ENCODE measurements at places on chromosomes 5 and 9. TPM values are rescaled to one million over a fixed set of nuclear protein-coding genes. Genes with fewer than 3 reads are reported as not detected.

DNA sequence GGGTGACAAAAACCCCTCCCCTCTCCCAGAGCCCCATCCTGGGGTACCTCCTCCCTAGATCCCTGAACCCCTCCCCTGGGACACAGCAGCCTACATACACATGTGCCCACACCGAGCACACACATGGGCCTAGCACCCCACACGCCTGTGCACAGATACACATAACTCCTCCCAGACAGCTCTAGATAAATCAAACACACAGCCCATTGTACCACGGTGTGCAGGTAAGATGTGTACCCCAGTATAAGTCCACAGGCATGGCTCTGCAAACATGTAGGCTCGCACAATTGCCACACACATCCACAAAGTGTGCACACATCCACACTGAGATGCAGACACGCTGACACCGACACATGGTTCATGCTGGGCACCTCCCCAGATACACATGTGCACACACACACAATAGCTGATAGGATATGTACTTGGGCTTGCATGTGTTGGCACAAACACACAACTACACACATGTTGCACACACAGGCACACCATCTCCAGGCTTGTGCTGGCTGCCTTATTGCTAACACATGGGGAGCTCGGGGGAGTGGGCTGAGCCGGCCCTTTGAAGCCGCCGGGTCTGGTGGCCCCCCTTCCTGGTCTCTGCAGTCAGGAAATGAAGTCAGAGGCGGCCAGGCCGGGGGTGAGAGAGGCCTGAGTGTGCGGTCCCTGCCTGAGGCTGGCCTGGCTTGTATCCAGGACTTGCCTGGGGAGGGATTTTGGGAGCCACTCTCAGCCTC is 30.2 kb downstream of the GOLGA2 start:
- peak; percentile 61 for DNase-seq

Gene NEUROG1
- not detected for polyA plus RNA-seq

- DNase-seq = peak; percentile 87
Measured at GRCh38 chr9:133944746-133945135, 47.4 kb downstream of the VAV2 start.

DNA sequence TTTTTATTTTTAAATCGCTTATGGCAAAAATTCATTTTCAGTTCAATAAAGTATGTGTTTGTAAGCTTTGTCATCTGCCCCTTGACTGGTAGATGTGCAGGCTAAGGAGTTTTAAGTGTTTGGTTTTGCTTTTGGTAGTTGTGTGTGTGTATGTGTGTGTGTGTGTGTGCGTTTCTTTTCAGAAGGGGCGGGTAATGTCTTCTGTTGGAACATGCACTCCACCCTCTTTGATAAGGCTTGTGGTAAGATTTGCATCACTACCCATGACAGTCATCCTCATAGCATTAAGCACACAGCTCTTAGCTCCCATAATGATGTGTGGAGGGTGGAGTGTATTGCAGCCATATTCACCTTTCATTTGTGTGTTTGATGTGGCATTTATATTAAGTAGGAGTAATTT is 92.1 kb upstream of the FSD1L start:
- DNase-seq = no peak

DNA sequence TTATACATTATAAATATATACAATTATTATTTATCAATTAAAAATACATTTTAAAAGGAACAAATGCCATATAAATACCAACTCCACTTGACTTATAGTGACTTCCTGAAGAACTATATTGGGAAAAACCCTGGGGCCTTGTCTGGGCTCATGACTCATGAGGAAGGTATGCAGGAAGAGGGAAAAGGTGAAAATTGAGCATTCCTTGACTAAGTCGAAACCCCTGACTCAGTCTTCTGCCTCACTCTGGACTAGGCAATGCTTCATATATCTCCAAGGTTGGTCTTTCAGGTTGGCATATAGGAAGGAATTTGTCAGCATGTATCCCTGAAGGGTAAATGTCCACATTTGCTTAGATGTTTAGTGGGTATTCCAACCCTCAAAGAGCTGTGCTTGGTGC is 78.5 kb downstream of the SH3TC2 start:
- DNase-seq = peak; percentile 52

DNA sequence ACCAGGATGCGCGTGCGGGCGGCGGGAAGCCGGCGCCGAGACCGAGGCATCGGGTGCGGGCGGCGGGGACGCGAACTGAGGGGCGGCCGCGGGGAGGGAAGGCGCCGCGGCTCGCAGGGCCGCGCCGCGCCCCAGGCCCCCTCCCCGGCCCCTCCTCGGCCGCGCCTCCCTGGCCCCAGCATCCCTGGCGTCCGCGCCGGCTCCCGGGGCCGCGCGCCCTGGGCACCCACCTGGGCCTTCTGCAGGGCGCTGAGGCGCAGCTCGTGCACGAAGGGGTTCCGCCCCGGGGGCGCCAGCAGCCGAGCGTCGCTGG is 324 bp downstream of the LPCAT1 start:
- DNase-seq = no peak

GRCh38 chr9:136355616-136356557 is 7.7 kb downstream of the DNLZ start:
- no peak for DNase-seq

Gene MRPS27
- polyA plus RNA-seq = 52.3 TPM

DNA sequence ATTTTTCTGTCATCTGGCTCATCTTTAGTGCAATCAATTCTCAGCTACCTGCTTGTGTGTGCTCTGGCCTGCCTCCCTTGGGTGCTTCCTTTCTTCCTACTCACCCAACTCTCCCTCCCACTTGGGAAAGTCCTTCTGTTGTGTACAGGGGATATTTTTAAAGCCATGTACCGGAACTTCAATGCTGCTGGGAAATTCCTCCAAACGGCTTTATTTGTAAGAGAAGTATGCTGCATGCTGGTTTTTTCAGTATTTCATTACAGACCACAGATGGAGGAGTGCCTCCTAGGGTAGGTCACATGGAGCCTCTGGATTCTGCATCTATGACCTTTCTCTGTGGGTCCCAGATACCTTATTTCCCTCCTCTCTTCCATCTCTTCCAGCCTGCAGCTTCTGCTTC is 5.4 kb upstream of the HMHB1 start:
- no peak for DNase-seq

- DNase-seq = no peak
Measured at GRCh38 chr9:123843703-123844102, 86.2 kb downstream of the DENND1A start.

DNA sequence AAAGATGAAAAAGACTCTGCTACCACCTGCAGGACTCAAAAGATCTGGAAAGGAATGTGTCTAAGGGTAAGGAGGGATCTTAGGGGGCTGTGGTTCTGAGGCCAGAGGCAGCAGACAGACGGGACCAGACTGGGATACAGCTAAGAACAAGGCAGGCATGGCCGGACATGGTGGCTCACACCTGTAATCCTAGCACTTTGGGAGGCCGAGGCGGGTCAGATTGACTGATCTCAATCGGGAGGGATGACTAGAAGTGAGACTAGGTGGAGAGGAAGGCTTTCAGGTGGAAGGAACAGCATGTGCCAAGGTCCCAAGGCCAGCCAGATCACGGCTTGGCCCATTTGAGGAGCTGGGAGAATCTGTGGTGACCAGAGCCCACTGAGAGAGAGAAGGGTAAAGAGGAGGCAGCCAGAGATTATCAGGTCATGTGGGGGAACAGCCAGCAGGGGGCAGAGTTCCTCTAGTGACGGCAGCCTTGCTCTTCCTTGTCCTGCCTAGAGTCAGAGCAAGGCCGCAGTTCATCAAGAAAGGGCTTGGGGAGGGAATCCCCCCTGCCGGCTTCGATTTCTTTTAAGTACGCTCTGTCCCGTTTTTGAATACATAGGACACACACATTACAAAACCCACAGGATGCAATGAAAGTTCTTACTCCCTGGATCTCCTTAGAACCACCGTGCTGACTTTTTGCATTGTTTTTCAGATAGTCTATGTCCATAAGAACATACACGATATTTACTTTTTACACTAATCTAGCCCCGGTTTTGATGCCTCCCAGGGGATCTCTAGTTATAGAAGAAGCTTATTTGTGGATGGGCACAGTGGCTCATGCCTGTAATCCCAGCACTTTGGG is 2.6 kb upstream of the OLFML2A start:
- DNase-seq = peak; percentile 76

Gene PKN3
- polyA plus RNA-seq = 29.5 TPM

DNA sequence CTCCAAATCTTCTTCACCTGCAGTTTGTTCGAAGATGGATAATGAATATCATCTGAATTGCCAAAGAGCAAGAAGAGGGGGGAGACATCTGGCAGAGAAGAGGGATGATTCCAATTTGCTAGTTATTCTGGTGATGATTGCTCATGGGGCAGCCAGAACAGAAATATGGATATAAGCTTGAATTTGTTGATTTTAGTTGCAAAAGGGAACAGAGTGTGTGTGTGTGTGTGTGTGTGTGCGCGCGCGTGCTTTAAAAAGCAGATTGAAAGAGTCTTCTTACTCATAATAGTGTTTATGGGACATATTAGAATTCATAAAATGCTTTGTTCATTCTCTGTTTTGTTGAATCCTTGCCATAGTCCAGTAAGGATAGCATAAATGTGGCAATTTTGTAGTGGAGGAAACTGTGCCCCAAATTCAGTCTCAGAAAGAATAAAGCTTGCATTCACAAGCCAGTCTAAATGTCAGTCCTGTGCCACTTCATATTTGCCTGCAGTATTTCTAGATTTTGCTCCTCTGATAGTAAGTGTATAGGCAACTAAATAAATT is 436.3 kb upstream of the KLF4 start:
- DNase-seq = no peak

Gene NIPAL4
- 0.10 TPM for polyA plus RNA-seq

DNA sequence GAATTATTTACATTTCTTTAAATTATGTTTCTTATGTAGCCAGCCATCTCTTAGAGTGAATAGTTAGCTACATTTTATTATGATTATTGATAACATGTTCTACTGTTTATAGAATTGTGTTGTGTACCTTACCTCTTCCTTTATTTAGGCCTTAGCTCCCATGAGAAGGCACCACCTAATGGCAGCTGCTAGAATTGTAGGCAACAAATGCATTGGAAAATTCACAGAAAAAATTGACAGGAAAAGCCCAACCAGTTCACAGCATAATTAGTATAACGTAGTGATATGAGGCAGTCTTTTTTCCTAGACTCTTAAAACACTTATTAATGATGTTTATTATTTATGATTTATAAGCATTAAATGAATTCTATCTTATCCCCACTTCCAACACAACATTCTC is 175.8 kb downstream of the WDR70 start:
- peak; percentile 22 for DNase-seq

- no peak for DNase-seq
Measured at GRCh38 chr5:137122075-137122474, 377.1 kb downstream of the SPOCK1 start.

Gene ORM1
- polyA plus RNA-seq = not detected
